Activated CD4-positive, alpha-beta T cell treated with anti-CD3 and anti-CD28 coated beads, Interleukin-2, amount 50 U/mL, for 16 hours (primary cell): ENCODE measurements at places on chromosomes 16 and 17.

DNA sequence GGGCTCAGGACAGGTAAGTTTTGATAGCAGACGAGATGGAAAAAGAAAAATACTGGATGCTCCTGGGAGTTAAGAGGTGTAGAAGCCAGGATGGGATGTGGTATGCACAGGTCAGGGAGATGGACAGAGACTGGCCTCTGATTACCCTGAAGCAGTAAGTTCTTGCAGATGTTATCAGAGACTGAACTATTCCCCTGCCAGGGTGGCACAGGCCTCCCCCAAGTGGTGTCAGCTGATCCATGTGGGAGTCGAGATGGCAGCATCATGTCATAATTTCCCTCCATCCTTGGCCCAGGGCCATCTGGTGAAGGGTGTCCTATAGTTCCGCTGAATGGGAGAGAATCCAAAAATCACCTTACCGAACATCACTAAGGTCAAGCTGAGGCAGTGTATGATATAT lies 14.1 kb upstream of the NKD1 start:
- no peak for DNase-seq

- DNase-seq: no peak
These were observed 30.3 kb downstream of the ASPA start for GRCh38 chr17:3506054-3506453.

- DNase-seq: peak; percentile 76
These were observed at the start of gene P2RX5 for GRCh38 chr17:3695723-3696411. Gene P2RX5, minus strand, starts transcription at chr17:3696155. Its CDS starts 150 bp downstream, at chr17:3696005.

DNA sequence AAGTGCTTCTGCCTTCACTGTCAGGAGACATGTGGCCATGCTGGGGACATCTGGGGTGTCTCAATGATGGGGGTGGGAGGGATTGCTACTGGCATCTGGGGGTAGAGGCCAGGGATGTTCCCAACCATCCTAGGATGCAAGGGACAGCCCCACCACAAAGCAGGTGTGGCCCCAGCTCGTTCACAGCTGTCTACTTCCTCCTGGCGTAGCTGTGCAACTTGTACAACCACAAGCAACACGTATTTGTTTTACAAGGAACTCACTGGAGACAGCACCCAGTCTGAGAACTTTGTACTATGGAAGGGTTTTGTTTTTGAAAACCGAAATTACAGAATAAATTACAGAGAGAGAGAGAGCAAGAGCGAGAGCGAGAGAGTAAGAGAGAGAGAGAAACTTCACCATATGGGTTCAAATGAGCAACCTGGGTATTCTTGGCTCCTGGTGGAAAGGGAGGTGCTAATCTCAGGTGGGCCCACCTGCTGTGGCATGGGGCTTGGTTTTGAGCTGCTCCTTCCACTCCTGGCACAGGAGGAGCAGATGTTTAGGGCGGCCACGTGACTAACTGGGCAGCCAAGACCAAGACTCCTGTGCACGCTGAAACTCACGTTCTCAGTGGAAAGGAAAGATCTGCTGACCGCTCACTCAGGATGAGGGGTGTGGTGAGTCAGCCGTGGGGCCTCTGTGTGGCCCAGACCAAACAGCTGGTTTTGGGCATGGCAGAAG lies 17.5 kb upstream of the TNFRSF13B start:
- peak; percentile 58 for DNase-seq

DNA sequence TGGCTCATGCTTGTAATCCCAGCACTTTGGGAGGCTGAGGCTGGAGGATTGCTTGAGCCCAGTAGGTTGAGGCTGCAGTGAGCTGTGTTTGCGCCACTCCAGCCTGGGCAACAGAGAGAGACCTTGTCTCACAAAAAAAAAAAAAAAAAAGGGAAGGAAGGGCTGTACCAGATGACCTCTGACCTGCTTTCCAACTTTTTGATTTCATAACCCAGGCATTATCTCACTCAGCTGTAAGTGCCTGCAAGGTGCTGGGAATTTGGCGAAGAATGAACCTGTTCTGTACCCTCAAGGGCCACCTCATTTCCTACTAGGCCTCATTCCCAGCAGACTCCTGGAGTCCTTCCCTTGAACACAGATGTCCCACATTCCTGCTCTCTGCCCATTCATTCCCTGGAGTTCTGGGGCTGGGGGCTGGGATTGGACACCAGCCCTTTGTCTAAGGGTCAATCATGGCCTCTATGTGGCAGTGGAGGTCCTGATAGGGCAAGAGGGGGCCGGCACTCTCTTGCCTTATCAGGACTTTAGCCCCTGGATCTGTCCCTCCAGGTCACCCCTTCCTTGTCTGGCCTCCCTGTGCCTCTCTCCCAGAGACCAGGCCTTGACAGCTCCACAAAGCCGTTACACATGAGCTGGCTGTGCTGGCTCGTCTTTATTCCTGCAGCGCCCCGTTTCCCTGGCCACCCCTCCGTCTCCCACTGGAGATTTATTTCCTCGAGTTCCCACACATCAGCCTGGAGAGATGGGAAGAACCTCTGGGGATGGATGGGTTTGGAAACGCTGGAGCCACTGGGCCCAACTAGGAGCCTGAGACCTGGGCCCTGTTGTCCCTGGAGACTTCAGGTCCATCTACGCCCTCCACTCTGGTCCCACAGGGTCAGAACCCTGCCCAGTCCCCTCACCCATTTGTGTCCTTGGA lies 821 bp upstream of the GFAP start:
- no peak for DNase-seq

DNA sequence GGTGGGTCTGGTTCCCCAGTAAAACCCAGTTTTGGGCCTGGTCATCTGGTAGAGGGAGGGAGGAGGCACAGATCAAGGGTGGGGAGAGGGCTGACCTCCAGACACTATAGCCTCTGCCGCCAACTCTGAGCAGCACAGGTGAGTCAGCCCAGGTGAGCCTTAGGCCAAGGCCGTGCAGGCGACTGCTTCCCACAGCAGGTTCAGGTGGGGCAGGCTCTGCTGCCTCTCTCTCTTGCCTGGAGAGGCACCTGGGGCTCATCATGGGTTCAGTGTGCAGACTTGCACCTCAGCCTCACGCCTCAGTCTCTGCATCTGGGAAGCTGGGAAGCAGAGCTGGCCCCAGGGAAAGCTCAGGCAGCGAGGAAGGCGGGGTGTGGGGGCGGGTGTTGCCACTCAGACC lies 37.8 kb upstream of the IL34 start:
- no peak for DNase-seq

DNA sequence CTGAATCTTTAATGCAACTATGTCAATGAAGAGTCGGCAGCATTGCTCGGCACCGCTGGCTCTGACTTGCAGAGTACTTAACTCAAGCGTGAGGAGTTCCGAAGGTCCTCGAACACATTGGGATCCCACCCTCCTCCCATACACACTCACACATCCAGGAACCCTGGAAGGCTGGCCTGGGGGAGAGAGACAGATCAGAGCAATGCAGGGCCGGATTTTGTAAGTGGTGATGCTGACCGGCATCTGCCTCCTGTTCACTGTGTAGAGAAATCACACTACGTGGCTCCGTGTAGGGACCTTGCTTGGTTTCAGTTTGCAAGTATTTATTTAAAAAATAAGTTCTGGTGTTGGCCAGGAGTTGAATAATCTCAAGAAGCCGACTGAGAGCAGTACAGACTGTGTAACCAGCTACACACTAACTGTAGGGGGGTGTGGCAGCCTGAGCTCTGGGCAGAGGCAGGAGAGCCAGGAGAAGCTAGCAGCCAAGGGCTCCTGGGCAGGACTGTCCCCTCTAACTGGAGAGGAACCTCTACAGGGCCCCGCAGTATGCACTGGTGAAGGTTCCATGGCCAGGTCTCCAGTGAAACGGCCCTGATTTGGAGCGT lies 190.2 kb upstream of the TNRC6C start:
- no peak for DNase-seq

GRCh38 chr17:879546-880442 lies 97.6 kb downstream of the MRM3 start:
- peak; percentile 59 for DNase-seq

DNA sequence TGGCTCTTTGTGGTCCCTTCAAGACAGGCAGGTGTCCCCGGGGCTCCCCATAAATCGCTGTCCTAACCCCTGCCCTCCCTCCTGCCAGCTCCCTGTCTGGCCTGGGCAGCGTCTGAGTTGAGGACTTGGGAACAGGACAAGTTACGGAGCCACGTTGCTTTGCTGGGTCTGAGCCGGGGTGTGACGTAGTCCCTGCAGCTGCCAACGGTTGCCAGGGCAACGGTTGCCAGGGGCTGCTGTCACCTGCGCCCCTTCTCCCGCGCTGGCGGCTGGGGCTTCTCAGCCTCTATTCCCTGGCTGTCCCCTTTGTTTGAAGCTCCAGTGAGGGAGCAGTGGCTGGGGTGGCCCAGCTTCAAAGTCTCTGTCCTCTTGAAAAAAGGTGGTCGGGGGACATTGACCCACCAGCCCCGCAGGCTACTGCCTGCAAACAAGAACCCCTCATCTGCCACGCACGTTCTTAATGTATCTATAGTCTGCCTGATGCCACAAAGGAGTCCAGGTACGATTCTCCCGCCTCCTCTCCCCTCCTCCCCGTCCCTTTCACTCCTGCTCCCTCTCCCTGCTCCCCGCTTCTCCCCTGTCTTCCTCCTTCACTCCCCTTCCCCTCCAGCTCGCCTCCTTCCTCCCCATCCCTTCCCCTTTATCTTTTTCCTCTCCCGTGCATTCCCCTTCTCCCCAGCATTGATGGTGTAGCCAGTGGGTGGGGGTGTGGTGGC lies 10.9 kb downstream of the ADGRG1 start:
- no peak for DNase-seq

DNA sequence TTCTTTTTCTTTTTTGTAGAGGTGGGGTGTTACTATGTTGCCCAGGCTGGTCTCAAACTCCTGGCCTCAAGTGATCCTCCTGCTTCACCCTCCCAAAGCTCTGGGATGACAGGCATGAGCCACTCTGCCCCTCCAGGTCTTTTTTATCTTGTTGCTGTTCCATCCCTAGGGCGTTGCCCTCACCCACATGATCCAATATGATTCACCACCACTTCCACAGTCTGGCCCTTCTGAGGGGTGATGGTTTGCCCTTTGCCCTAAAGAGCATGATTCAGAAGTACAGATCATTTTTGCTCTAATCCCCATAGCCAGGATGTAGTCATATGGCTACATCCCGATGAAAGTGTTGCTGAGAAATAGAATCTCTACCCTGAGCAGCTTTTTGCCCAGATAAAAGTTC lies 18.8 kb downstream of the STX4 start:
- no peak for DNase-seq

GRCh38 chr17:50260501-50260911 lies 13.8 kb upstream of the TMEM92 start:
- no peak for DNase-seq

GRCh38 chr16:78310990-78311561 lies 211.6 kb downstream of the WWOX start:
- peak; percentile 50 for DNase-seq

- peak; percentile 97 for DNase-seq
These were observed 688 bp downstream of the FBRS start for GRCh38 chr16:30658731-30659506.

- DNase-seq: no peak
These were observed 88.6 kb downstream of the BRIP1 start for GRCh38 chr17:61774724-61775123.

DNA sequence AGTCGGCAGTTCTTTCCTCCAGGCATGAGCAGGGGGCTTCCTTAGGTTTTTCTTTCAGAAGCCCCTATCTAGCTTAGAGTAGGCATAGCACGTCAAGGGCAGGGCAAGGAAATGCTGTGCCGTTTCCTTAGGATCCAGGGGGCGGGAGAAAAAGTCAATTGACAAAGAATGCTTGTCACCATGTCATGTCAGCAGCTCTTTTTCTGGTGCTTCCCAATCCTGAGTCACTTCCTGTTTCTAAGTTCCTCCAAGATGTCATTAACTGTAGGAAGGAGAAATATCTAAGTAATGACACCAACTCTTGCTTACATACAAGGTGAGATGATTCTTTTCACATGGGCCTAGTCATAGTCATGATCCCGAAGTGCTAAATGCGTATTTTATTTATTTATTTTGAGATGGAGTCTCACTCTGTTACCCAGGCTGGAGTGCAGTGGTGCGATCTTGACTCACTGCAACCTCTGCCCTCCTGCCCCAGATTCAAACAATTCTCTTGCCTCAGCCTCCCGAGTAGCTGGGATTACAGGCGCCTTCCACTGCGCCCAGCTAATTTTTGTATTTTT lies 35.2 kb downstream of the GJC1 start:
- DNase-seq: no peak

DNA sequence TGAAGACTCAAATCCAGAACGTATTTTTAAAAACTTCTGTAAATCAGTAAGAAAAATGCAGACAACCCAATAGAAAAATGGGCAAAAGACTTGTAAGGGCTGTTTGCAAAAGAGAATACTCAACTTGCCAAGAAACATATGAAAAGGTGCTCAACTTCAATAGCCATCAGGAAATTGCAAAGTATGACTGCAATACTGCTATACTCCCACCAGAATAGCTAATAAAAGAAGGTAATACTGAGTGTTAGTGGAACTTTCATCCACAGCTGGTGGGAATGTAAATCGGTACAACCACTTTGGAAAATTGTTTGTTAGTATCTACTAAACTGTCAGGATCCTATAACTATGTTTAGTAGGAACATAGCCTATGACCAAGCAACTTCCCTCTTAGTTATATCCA lies 48.1 kb downstream of the TBX4 start:
- no peak for DNase-seq

- DNase-seq: no peak
These were observed 50.9 kb upstream of the GSE1 start for GRCh38 chr16:85562093-85562786.

DNA sequence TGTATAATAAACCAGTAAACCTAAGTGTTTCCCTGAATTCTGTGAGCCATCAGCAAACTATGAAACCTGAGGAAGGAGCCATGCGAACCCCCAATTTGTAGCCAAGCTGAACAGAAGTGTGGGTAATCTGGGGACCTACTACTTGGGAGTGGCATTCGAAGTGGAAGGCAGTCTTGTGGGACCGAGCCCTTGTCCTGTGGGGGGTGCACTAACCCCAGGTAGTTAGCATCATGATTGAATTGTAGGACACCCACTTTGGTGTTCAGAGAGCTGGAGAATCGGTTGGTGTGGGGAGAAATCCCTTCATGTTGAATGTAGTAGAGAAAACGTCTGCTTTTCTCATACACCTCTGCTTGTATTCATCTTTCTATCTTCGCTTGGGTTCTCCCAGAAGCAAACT lies 79.7 kb upstream of the CPHXL start:
- DNase-seq: no peak

DNA sequence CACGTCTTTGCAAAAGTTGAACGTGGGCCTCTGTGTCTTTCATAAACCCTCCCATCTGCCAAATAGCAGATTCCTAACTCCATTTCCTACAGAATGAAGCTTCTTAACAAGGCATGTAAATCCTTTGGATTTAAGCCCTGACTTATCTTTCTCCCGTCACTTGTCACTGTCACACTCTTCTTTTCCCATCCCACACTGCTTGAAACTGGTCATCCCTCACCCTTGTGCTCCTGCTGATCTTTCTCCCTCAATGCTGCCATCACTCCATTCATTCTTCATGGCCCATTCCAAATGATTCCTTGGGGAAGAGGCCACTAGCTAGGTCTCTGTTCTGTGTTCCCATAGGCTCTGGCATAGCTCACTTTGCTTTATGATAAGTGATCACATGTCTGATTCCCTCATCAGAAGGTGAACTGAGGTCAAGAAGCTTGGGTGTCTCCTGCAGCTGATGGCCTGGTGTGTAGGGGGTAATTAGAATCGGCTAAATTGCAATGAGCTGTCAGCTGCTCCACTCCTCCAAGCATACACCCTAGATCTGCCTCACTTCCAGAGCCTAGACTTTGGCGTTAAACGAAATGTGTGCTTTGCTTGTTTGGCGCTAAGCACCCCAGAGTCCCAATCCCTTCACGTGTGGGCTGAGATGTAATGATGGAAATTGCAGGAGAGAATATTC lies 61.7 kb downstream of the PECAM1 start:
- no peak for DNase-seq

GRCh38 chr16:75929046-75929445 lies 202.8 kb upstream of the CPHXL start:
- no peak for DNase-seq

- peak; percentile 55 for DNase-seq
These were observed 16.1 kb downstream of the NAA60 start for GRCh38 chr16:3459401-3460090.
